ENCODE measurements at places on chromosomes 7 and 10.

- DNase-seq: no peak
Measured at GRCh38 chr7:107854989-107855388, 36.0 kb upstream of the DLD start.

GRCh38 chr7:4871930-4872675, 10.3 kb upstream of the PAPOLB start:
- DNase-seq: no peak

DNA sequence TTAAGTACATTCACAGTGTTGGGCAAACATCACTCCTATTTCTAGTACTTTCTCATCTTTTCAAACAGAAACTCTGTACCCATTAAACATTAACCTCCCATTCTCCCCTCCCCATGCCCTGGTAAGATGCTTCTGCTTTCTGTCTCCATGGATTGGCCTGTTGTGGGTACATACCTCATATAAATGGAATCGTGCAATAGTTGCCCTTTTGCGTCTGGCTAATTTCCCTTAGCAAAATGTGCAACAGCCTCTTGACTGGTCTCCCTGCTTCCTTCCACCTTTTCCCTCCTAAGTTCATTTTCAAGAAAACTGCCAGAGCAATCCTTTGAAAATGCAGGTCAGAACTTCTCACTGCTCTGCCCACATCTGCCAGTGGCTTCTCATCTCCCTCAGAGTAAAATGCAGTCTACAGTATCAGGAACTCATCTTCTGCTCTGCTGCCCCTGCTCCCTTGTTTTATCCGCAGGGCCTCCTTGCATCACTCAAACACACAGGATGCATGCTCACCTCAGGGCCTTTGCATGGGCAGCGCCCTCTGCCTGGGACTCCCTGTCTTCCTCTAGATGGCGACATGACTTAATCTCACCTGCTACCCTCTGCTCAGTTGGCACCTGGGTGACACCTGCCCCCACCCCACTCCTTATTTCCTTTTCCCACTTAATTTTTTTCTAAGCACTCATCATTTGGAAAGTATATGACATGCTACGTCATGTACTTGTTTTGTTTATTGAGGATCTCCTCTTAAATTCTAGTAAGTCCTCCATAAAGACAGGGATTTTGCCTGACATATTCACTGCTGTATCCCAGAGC, 44.3 kb upstream of the ECHDC3 start:
- no peak for DNase-seq

DNA sequence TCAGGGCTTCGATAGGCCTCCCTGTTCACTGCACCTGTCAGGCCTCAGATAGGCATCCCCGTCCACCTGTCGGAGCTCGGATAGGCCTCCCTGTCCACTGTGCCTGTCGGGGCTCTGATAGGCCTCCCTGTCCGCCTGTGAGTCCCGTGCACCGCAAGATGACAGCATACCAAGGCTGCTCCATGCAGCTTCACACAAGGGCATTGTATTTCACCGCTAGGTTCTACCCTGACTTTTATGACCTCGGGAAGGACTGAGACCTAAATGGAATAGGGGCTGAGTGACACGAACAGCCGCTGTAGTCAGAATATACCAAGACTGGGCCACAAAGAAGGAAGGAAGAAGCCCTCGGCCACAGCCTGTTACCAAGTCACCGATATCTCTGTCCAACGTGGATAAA, 271.2 kb downstream of the DIP2C start:
- no peak for DNase-seq

DNA sequence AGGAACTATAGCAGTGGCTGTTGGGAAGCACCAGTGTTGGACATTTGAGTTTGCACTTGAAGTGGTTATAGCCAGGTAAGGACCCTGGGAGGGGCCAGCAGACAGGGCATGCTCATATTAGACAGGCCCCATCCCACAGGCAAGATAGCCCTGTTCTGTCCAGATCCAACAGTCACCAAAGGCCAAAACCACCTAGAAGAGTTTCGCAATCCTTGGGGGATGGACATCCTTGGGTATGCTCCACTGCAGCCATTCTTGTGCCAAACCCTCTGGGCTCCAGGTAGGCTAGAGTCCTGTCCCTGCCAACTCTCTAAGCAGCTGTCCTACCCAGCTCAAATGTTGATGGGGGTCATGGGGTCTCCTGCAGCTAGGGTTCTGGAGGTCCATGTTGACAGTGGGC, 76.8 kb downstream of the TMEM26 start:
- no peak for DNase-seq
